Activated CD8-positive, alpha-beta memory T cell treated with anti-CD3 and anti-CD28 coated beads for 36 hours (primary cell): ENCODE measurements at places on chromosomes 7 and 10. TPM values are rescaled to one million over a fixed set of nuclear protein-coding genes. Genes with fewer than 3 reads are reported as not detected.

SSC4D gene
- total RNA-seq, result 0.63 TPM

SPDYE2B gene
- not detected for total RNA-seq

INPP5A gene
- 4.8 TPM for total RNA-seq

OPN4 gene
- not detected for total RNA-seq

PSD gene
- total RNA-seq, result 4.9 TPM
